ENCODE measurements at places on chromosomes 16 and 17.
A peak's percentile ranks its signal among the peaks of the same experiment; 100 is the strongest.

GRCh38 chr17:40443196-40443987, at the start of gene IGFBP4:
Gene IGFBP4 (plus strand): TSS chr17:40443450. CDS start chr17:40443736, 286 bp downstream.
- peak; percentile 95 for DNase-seq

- no peak for DNase-seq
Observed at GRCh38 chr16:49980166-49980565, 44.9 kb upstream of the CNEP1R1 start.

DNA sequence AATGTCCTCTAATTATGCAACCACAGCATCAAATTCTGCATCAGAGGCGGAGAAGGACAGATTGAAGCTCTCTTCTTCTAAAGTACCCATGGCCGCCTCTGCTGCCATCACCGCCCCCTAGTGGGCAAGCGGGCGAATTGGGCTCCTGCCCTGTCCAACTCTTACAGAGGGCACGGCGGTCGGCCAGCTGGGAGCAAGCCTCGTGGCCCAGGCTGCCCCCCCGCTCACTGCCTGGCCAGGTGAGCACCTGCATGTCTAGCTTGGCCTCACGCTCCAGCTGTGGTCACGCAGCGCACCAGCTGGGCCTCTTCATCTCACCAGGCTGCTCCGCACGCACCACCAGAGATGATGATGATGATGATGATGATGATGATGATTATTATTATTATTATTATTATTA, 146.1 kb upstream of the TOM1L1 start:
- no peak for DNase-seq

DNA sequence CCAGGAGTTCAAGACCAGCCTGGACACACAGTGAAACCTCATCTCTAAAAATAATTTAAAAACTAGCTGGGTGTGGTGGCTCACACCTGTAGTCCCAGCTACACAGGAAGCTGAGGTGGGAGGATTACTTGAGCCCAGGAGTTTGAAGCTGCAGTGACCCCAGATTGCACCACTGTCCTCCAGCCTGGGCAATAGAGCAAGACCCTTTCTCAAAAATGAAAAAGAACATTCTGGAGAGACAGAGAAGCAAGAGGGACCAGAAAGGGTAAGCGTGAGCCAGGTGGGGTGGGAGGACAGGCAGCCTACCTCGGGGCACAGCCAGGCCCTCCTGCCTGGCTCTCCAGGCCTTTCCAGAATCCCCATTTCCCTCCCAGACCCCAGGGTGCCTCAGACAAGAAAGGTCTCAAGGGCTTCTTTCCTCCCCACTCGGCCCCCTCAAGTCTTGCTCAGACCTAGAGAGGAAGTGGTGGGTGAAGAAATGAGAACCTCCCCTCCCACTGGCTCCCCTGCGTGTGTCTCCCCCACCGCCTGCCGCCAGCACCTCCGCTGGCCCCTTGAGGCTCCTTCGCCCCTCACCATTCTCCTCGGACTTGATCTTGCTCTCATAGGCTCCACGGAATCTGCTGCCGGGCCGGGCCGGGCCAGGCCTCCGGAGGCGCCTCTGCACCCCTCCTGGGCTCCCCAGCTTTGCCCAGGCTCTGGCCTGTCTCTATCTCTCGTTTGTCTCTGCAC, 503 bp downstream of the C16orf54 start:
- DNase-seq = peak; percentile 25

DNA sequence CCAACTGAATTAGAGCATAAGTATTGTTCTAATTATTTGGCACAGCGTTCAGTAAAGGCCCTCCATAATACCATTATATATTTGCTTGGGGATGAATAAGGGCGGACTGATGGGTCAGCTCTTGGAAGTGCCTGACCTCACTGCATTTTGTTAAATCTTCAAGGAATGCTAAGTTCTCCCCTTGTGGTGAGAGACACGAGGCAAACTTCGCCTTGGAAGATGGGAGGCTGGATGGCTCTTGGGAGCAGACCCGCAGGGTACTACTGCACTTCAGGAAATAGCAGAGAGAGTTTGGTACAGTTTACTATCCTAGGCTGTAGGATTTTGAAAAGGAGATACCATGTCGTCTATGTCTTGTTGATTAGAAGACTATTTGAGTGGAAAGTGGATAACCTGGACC, 87.0 kb upstream of the RPRML start:
- DNase-seq = no peak

DNA sequence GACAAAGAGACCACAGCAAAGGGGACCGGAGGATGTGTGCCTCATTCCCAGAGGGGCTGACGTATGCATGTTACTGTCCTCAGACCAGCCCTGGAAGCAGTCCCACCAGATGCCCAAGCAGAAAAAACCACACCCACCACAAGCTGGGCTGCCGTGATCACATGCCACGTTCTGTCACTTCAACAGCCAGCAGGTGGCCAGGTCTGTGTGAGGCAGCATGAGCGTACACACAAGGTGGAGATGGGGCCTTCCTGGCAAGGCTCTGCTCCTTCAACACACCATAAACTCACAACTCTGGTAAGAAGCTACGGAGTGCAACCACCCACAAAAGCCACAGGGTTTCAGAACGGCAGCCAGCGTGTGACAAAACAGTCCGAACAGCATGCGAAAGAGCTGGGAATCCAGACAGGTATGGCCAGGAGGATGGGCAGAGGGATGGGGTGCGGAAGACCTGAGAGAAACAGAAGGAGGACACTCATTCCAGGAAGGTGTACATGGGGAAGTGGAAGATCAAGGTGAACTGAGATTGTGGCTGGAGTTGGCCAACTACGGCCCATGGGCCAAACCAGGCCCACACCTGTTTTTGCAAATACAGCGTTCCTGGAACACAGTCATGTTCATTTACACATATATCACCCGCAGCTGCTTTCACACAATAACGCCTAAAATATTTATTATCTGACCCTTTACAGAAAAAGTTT, 27.9 kb downstream of the MBTPS1 start:
- no peak for DNase-seq

DNA sequence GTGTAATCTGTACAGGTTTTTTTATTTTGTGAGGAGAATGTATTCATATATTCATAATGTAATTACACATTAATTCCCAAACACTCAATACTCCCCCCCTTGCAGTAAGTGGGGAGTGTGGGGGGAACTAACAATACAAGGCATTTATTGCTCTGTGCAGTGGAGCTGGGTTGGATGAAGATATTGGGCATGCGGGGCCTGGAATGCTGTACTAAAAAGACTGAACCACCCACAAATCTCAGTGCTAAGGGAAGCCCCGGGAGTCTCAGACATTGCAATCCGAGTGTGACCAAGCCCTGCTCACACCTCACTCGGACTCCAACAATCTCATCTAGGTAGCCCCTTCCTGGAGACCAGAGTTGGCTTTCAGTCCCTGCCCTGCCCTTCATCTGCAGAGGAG, 6.0 kb downstream of the PLLP start:
- no peak for DNase-seq

DNA sequence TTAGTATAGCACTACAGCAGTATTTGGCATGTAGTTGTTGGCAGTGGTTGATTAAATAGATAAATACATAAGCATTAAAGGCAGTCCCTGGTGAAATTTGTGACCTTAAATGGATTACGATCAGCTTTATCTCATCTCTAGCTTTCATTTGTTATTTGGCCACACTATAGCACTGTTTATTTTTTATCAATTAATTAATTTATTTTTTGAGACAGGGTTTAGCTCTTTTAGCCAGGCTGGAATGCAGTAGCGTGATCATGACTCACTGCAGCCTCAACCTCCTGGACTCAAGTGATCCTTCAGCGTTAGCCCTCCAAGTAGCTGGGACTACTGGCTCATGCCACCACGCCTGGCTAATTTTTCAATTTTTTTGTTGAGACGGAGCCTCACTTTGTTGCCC, 18.7 kb upstream of the ARHGAP17 start:
- DNase-seq = no peak

DNA sequence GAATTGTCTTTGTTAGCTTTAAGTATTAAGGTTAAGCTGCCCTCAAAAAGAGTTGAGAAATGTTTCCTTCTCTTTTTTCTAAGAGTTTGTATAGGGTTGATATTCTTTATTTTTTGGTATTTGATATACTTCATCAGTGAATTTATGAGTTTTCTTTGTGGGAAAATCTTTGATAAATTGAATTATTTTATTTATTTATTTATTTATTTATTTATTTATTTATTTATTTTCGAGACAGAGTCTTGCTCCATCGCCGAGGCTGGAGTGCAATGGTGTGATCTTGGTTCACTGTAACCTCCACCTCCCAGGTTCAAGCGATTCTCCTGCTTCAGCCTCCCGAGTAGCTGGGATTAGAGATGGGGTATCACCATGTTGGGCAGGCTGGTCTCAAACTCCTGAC, 19.9 kb downstream of the TEFM start:
- DNase-seq = no peak

GRCh38 chr17:34199932-34200534, 55.1 kb upstream of the CCL2 start:
- peak; percentile 66 for DNase-seq

DNA sequence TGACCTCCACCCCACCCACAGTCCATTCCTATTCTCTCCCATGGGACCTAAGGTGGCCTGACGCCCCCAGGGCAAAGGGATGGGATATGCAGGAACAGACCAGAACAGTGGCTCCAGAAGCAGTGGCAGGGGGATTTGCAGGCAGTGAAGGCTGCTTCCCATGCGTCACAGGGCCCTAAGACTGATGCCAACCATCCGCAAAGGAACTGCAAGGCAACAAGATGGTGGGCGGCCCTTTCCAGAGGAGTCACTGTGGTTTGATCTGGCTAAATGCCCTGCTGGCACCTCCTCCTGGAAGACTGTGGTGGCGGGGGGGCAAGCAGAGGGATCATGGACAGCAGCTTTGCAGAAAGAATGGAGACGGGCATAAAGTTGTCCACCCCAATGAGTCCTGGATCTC, 4.4 kb upstream of the SLC39A11 start:
- DNase-seq = no peak

DNA sequence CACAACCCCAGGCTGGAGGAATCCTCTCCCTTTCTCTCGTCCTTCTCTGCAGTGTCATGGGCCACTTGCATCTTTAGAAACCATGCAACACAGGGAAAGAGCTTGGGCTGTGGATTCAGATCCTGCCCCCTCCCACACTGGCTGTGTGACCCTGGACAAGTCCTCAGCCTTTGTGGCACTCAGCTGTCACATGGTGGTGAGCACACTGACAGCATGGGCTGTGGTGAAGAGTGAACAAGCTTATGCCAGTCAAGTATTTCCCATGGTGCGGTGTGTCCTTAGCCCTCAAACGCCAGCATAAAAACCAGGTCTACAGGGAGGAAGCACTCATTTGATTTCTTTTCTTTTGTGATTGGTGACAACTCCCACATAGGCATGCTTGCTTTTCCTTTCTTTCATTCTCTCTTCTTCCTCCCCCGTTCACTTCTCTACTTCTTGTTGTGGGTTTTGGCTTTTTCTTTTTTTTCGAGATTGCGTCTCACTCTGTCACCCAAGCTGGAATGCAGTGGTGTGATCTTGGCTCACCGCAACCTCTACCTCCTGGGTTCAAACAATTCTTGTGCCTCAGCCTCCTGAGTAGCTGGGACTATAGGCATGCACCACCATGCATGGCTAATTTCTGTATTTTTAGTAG, 314.2 kb downstream of the CPPED1 start:
- DNase-seq = no peak

GRCh38 chr17:51391982-51392654, 131.8 kb downstream of the UTP18 start:
- no peak for DNase-seq

- DNase-seq = peak; percentile 74
Observed at GRCh38 chr16:54411544-54411943, 125.0 kb upstream of the IRX3 start.

- no peak for DNase-seq
Observed at GRCh38 chr16:77562497-77562896, 127.7 kb upstream of the ADAMTS18 start.

- no peak for DNase-seq
Observed at GRCh38 chr17:77915594-77916021, 42.9 kb upstream of the TNRC6C start.

- no peak for DNase-seq
Observed at GRCh38 chr16:26599785-26600104, 467.0 kb upstream of the C16orf82 start.

DNA sequence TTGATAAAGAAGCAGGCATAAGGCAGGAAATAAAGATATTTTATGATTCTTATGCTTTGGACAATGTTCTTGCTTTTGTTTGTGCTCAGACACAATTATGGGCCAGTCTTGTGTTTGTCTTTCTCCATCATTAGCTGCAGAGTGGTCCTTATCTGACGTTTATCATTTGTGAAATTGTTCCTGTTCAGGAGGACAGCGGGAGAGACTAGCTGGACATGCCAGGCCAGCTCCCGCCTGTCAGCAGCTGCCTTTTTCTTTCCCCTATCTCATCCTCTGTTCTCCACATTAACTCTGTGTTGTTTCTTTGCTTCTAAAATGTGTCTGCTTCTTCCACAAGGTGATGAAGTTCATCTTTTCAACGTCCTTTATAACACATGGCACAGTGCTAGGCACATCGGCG, 333.5 kb downstream of the NPIPA8 start:
- DNase-seq = no peak

All from right cardiac atrium (tissue), 5 donors.